Muscle of back (tissue), 13 donors: ENCODE measurements at places on chromosomes 1 and 21. TPM values are rescaled to one million over a fixed set of nuclear protein-coding genes. Genes with fewer than 3 reads are reported as not detected.

DNA sequence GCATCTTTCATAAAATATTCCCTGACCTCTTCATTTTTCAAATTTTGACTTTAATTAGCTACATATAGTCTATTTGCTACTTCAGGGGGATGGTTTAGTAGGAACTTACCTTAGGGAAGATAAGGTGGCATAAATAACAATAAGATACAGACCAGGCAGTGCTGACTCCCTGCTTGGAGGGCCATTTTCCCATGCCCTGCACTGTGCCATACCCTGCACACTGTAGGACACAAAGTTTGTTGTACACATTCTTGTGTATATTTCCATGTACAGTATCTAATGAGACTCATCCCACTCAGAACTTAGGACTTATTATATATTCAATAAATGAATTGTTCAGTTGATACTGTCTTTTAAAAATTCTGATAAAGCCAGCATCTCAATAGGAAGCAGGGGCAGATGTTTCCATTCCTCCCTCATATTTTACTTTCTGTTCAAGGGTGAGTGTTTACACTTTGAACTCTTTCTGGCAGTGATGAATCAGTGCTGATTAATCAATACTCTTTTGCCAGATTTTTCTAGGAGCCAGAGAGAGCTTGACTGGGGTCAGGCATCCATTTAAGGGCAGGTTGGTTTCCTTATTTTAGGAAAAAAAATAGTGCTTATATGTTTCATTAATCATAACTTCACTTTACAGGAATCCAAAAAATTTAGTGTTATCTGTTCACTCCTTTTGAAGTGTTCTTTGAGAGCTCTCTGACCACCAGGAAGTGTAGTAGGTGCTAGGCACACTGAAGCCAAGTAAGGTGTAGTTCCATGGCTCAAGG lies 30.6 kb downstream of the MPZL1 start:
- no peak for DNase-seq

The LAMC2 gene
- 2.4 TPM for polyA plus RNA-seq

DNA sequence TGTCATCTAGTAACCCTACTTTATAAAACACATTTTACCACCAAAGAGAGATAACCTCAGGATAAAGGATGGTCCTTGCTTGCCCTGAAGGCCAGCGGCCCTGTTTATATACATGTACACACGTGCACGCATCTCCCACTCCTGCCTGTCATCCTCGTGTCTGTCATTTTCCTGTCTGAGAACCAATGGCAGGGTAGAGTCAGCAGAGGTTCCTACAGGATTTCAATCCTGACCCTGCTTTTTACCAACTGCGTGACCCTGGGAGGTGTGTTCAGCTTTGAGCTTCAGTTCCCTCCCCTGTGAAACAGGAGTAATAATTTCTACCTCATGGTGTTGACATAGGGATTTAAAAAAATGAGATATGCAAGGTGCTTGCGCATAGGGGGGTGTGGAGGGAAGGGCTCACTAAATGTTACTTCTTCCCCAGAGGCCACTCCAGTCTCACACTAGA lies 12.3 kb upstream of the RASSF5 start:
- DNase-seq: no peak

The KRTAP6-1 gene
- polyA plus RNA-seq: not detected

The NBPF20 gene
- polyA plus RNA-seq: 2.4 TPM

DNA sequence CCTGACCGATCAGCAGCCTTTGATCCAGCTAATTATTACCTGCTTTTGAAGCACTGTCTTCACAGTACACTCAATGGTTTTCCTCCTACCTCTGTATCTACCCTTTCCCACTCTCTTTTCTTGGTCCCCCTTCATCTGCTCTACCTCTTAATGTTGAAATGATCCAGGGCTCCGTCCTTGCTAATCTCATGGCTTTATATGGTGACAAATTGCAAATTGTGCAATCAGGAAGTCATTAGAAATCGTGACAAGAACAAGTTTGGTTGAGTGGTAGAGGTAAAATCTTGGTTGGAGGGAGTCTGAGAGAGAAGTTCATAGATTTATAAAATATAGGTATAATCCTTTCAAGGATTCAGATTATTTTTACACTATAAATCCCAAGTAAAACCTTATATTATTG lies 9.6 kb upstream of the CYB5R1 start:
- DNase-seq: no peak

- DNase-seq: no peak
Measured at GRCh38 chr1:71043065-71043464, 4.6 kb downstream of the PTGER3 start.

GRCh38 chr1:162913345-162913744 lies 52.4 kb upstream of the CCDC190 start:
- DNase-seq: no peak

- no peak for DNase-seq
Measured at GRCh38 chr1:100456880-100457279, 81.1 kb upstream of the GPR88 start.
